Psoas muscle (tissue), 8 donors: ENCODE measurements at places on chromosomes 2 and 18.

GRCh38 chr2:241179899-241180298 lies 8.6 kb upstream of the ANO7 start:
- DNase-seq, result no peak

DNA sequence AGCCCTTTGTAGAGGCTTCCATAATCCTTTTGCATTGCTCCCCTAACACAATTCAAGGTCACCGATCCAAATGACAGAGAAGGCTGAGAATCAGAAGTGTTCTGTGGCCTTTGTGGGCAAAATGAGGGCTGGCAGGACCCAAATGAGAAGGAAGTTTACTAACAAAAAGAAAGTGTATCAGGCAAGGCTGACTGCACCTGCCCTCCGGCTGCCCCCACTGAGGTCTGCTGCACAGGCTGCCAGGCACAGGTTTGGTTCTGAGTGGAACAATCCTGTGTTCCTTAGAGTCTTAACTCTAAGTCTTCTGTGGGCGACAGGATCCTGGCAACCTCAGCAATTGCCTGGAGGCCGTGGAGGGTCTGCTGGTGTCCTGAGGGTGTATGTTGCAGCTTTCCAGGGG lies 568.5 kb downstream of the CMPK2 start:
- no peak for DNase-seq

GRCh38 chr2:64421201-64421600 lies 32.8 kb upstream of the LGALSL start:
- DNase-seq, result no peak

DNA sequence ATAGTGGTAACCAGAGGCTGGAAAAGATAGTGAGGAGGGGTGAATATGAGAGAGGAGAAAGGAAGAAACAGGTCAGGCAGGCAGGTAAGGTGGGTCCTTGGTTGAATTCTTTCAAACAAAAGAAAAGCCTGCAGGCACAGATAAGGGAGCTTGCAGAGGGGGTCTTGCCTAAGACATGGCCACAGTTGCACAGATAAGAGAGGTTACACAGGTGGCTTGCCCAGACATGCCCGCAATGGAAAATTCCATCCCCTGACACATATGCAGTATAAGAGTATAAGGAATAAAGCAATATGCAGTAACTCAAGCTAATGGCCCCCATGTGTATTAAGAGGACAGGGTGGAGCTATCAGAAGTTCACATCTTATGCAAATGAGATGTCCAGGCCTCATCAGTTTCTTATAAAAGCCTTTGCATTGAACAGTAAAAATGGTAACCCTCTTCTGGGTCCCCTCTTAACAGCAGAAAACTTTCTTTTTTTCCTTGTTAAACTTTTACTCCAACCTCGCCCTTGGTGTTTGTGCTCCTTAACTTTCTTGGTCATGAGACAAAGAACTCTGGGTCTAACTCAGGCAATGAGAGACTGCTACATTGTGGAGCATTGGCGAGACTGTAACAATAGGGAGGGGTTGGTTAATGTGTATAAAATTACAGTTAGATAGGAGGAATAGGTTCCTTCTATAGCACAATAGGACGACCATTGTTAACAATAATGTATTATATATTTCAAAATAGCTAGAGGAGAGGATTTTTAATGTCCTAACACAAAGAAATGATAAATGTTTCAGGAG lies 764.6 kb downstream of the TSN start:
- DNase-seq, result no peak

DNA sequence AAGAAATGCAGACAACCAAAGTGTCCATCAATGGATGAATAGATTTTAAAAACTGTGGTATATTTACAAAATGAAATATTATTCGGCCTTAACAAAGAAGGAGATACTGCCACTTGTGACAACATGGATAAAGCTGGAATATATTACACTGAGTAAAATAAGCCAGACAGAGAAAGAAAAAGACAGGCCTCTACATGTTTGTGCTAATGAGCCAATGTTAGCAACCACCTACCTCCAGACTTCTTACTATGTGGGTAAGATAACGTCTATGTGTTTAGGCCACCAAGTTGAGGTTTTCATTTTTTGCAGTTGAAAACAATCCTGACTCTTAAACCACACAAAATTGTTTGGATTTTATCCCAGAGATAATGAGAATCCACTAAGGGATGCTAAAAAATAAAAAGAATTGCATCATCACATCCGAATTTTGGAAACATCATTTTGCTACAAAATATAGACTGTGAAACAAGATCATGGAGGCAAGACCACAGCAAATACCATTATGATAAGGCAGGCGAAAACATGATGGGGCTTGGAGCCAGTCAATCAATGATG lies 47.0 kb downstream of the EVA1A start:
- no peak for DNase-seq

DNA sequence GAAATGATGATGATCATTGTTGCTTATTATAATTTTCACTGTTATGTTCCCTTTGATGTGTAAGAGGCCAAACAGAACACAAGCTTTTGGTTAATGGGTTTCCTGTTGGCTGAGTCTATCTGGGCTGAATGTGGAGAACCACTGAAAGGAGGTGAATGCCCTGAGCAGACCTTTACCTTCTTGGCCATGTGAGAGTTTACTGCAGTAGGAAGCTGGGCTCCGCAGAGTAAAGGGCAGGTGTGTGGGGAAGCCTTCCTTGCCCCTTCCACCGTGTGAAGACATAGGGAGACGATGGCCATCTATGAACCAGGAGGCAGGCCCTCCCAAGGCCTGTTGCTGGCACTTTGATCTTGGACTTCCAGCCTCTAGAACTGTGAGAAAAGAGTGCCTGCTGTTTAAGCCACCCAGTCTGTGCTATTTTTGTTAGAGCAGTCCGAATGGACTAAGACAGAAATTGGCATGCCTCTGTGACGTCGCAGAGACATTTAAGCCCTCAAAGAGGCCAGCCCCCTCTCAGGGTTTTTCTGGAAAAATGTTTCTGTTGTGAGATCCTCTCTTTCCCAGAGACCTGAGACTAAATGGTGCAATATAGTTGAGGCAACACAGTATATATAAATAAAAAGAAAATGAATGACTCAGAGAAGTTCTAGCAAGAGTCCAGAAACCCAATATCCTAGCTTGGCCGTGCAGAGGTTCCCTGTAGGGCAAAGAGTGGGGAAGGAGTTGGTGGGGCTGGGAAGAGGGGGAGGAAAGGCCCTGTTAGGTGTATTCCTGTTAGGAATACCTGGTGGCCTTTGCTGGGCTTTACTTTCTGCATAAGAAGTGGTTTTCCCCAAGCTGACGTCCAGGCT lies 121.9 kb upstream of the LGALSL start:
- DNase-seq, result no peak

- DNase-seq, result no peak
Measured at GRCh38 chr18:76593843-76594242, 98.8 kb upstream of the ZNF516 start.
